ENCODE measurements at places on chromosomes 4 and X.

GRCh38 chr4:111693758-111694157, 451.5 kb upstream of the FAM241A start:
- no peak for DNase-seq

- DNase-seq = no peak
Observed at GRCh38 chr4:43471950-43472349, 579.4 kb downstream of the GRXCR1 start.

GRCh38 chr4:177596035-177596434, 153.8 kb upstream of the AGA start:
- DNase-seq = peak; percentile 81

DNA sequence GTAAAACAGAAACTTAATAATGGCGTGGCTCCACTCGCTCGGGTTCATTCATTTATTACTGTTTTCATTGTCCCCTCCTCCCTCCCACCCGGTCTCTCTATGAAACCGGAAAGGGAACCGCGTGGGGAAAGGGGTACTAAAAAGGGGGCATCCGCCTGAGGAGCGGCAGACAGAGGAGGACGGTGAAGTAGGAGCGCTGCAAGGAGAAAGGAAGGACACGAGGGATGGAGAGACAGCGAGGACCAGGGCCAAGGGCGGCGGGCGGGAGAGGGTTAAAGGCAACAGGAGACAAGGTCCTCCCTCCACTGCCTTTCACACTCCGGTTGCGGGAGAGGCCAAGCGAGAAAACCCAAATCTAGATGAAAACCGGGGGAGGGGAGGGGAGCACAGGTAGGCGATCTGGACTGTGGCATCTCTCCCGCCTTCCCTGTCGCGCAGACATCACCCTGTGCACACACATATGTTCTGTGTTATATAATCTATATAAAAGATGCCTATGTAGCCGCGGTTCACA, 829 bp downstream of the ELOVL6 start:
- DNase-seq = peak; percentile 75

- peak; percentile 81 for DNase-seq
Observed at GRCh38 chr4:7843831-7844593, 95.6 kb downstream of the AFAP1 start.

GRCh38 chrX:14496674-14497073, 32.7 kb upstream of the GLRA2 start:
- peak; percentile 4 for DNase-seq

GRCh38 chr4:178136736-178137345, 694.6 kb upstream of the AGA start:
- no peak for DNase-seq

- no peak for DNase-seq
Observed at GRCh38 chr4:71537551-71538065, 198.8 kb downstream of the SLC4A4 start.

- DNase-seq = no peak
Observed at GRCh38 chr4:73193659-73194058, 64.9 kb downstream of the ANKRD17 start.

- peak; percentile 52 for DNase-seq
Observed at GRCh38 chr4:84497504-84498202, 1.4 kb downstream of the NKX6-1 start.

DNA sequence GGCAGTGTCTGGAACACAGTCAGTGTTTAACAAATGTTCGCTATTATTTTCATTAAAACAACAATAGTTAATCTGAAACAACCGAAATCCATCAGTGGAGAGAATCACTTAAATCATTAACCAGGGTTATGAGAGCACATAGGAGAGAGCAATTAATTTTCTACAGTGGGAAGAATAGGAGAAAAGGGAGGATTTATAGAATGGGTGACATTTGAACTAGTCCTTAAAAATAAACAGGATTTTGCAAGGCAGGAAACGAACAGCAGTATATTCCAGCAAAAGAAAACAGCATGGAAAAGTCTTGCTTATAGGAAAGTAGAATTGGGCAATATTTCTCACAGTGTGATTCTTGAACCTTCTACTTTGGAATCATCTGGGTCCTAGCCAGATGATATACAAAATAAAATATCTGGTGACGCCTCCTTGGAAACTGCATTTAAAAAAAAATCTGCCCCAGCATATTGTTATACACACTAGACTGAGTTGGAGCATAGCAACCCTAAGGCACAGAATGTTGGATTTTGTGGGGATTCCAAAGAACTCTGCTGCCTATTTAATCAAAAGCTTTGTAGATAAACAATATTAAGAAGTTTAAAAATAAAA, 56.1 kb downstream of the INTS12 start:
- no peak for DNase-seq

DNA sequence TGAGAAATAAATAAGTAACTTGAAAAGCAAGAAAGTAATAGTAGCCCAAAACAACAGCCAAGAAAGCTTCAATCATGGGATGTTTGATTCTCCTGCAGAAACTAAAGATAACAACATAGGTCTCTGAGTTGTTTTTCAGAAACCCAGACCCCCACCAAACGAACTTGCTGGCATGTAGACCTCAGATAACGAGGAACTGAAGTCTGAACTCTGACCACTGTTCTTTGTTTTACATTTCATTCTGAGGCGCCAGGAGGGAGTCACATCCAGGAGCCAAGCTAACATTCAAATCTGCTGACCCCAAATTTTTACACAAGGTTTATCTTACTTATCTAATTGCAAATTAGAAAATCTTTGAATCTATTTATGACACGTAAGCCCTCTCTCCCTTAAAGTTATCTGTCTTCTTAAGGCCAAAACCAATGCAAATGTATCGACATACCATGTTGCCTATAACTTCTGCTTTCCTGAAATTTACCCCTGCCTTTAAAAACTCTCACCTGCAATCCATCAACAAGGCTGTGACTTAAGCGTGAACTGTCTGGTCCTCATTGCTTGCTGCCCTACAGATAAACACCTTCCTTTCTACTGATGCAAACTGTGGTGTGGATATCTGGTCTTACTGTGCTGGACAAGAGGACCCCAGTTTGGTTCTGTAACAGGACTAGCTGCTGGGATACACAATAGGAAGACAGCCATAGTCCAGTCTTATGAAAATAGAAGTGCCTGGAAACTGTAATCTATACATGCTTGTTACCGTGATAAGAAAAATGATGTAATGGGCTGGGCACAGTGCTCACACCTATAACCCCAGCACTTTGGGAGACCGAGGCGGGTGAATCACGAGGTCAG, 37.5 kb upstream of the NEIL3 start:
- DNase-seq = no peak

DNA sequence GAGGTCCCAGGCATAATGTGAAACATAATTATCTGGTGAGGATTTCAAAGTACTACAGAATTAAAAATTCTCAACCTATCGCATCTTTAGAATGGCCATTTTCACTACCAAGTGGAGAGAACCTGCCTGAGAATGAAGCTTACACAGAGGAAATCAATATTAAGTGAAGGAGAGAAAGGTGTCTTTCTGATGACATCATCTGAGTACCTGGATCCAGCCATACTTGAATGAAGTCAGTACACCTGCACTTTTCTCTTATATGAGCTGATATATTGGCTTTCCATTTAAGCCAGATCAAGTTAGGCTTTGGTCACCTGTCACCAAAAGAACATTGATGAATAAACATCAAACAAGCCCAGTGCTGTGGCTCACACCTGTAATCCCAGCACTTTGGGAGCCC, 118.9 kb upstream of the MED14 start:
- DNase-seq = no peak

DNA sequence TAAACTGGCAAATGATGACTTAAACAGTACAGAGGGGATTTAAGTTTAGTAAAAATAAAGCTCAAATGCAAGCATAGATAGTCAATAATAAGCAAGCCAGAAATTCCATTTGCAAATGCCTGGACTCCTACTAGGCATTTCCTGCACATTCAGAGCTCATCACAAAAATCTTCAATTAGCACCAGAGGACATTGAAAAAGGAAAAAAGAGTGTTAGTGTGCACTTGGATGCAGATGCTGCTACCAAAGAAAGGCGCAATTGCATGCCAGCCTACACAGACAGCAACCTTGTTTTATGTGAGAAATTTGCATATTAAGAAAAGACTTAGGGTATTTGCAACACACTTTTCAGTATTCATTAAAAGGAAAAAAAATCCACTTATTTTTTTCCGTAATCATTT, 282.1 kb downstream of the GRIA2 start:
- no peak for DNase-seq

- no peak for DNase-seq
Observed at GRCh38 chr4:24831637-24832036, 36.3 kb downstream of the SOD3 start.

GRCh38 chrX:154019061-154019621, 561 bp downstream of the IRAK1 start:
- peak; percentile 36 for DNase-seq

DNA sequence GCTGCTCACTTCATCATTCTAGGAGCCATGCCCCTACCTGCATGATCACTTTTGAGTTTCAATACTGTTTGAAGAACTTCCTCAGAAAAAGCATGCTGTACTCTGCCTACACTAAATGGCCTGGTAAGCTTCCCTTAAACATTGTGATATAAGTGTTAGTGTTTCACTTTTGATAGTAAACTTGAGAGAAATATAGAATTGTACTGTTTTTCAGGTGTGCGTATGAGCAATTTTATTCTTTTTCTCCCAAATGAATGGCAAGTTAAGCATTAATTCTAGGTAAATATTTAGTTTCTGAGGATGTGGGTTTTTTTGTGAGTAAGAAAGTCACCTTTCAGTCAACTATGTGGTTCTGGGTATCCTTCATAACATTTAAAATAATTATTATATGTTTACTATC, 484.5 kb downstream of the IL15 start:
- no peak for DNase-seq

GRCh38 chrX:152635941-152636340, 1.8 kb upstream of the GABRQ start:
- DNase-seq = peak; percentile 76

GRCh38 chr4:162059656-162060055, 104.1 kb downstream of the FSTL5 start:
- DNase-seq = no peak

- no peak for DNase-seq
Observed at GRCh38 chrX:39560271-39560670, 537.5 kb downstream of the BCOR start.

GRCh38 chrX:154029439-154029838, 9.7 kb upstream of the IRAK1 start:
- DNase-seq = no peak

- DNase-seq = no peak
Observed at GRCh38 chr4:885353-885752, 46.8 kb downstream of the GAK start.

DNA sequence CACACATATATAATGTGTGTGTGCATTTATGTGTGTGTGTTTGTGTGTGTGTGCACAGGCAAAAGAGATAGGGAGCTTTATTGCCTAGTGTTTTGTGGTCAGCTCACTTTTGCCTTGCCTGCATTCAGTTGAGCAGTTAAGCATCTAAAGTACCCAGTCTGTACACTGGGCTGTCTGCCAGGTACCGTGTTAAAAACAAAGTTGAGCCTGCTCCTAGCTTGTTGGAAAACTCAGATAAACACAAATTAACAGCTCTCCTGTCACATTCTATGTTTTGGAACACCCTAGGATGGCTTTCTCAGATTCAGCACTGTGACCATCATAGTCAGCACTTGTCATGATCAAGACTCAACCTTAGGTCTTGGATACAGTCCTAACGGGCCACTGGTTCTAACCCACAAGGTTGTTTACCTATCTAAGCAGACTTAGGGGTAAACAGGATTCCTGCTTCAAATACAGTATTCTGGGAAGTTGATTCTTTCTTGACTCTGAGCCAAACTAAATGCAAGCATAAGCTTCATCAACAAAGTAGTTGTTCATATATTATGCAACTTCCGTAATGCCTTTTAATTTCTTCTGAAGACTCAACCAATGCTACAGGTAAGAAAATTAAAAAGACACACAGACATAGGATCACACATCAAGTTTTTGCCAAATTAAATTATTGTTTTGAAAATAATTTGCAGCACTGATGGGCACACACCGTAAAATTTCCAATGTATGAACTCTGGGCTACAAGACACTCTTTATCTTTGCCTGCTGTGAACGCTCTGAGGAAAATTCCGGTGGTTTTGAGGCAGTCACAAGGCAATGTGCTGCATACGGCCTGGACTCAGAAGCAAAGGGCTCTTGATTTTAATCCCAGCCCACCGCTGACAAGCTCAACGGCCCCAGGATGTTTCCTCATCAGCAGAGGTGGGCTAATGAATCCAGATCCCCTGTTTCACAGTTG, 11.3 kb upstream of the CD99 start:
- peak; percentile 47 for DNase-seq

DNA sequence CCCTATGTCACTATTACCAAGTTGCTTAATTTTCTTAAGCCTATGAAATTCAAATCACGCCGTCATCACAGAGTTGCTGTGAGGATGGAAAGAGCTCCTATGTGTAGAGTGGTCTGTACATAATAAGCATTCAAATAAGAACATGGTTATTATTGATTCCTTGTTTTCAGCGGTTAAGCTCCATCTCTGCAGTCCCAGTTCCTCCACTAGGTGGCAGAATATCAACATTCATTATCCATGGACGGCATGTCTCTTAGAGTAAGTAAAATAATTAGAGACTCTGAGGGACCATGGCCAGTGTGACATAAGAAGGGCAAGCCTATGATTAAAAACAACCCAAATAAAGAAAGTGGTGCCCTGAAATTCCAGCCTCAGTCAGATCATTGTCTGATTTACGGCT, 132.5 kb upstream of the NHS start:
- DNase-seq = peak; percentile 79

DNA sequence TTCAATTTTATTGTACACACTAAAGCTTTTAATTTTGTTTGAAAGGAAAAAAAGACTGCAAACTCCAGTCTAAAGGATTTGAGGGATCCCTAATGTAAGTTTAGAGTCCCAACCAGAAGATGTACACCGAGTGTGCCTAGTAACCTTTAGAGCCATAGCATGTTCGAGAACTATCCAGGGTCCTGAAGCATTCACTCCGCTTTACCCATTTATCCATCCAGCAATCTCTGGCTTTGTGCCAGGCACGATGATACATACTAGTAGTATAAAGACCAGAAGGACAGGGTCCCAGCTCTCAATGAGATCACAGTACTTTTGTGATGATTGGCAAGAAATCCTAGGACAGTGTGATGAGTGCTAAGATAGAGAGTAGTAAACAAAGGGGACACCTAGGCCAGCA, 168.7 kb downstream of the STK32B start:
- DNase-seq = peak; percentile 30

- no peak for DNase-seq
Observed at GRCh38 chr4:152700151-152700550, 20.4 kb upstream of the TMEM154 start.

GRCh38 chr4:174764105-174764729, 64.8 kb downstream of the GLRA3 start:
- DNase-seq = peak; percentile 82

DNA sequence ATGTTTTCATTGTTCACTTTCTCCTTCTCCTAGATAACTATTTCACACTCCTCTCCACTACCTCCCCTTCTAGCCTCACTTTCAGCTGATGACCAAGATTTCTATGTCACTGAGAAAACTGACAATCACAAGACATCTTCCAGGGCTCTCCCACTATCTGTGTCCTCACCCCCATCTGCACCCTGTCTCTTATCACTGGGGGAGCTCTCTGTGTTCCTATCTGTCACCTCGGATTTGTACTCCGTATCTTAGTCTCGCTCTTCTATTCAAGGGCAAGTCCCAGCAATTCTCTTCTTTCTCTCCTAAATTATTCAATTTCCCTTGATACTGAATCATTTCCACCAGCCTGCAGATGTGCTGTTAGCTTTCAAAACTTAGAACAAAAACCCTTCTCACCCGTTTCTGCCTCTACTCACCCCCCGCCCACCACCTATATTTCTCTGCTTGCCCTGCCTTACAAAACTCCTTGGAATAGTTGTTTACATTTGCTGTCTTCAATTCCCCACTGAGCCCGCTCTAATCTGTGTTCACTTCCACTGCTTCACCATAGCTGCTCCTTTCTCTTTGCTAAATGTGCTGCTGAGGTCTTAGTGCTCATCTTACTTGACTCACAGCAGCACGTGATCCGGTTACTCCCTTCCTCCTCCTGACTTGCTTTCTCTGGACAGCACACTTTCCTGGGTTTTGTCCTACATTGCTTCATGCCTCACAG, 293.2 kb downstream of the UNC5C start:
- DNase-seq = peak; percentile 74

Measured in adipocyte (in vitro differentiated cells).